Activated T-helper 1 cell treated with Interleukin-2 at 50 U/mL for 16 hours (primary cell): ENCODE measurements at places on chromosomes 13 and 19.
A peak's percentile ranks its signal among the peaks of the same experiment; 100 is the strongest.

- DNase-seq, result no peak
Observed at GRCh38 chr13:49532593-49532992, 36.8 kb downstream of the PHF11 start.

DNA sequence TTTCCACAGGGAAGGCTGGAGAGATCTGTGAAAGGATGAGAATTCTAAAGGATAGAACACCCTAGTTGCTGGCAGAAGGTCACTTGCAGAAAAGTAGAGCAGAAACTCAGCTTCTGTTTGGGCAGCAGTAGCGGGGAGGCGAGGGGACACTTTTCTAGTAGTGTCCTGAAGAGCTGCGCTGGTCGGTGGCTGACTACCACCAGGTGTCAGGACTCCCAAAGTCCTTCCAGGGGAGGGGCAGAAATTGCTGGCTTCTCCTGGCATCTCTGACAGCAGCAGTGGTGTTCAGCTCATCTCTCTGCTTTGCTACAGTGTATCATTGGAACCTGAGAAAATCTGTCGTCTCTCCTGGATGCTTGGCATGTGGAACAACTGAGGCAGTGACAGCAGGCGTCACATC lies 120.9 kb downstream of the ZDHHC20 start:
- DNase-seq, result no peak

GRCh38 chr19:55095260-55096060 lies 19.8 kb downstream of the EPS8L1 start:
- DNase-seq, result no peak

- no peak for DNase-seq
Observed at GRCh38 chr13:21043898-21044297, 17.5 kb downstream of the LATS2 start.

DNA sequence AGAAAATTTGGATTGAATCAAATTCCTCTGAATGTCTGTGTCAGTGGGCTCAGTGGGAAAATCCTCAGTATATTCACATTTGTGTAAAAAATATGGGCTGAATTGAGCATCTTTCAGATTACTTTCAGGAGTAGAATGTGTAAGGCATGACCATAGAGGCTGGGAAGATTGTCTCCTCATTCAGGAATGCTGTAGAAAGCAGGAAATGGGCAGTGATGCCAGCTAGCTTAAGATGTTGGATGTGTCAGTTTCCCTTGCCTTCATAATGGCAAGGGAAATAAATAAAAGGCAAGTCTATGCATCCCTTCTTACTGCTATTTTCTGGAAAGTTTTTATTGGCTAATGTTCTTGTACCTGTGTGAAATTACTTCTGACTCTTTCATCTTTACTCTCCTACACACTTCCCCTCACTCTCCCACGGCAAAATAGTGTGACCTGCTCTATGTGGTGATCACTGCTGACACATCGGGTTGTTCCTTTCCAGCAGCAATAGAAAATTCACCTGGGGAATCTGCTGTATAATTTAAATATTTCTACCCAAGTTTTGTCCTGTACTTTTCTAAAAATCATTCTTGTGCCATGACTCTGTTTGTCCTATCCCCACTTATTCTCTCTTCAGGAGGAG lies 103.2 kb downstream of the LMO7 start:
- no peak for DNase-seq

GRCh38 chr19:33429891-33430673 lies 56.6 kb downstream of the CEBPG start:
- DNase-seq, result peak; percentile 9

- no peak for DNase-seq
Observed at GRCh38 chr13:48831248-48831647, 144.5 kb upstream of the FNDC3A start.

GRCh38 chr19:15317392-15318071 lies 14.8 kb downstream of the BRD4 start:
- no peak for DNase-seq

GRCh38 chr19:46944123-46944748 lies 75.4 kb upstream of the NPAS1 start:
- no peak for DNase-seq

GRCh38 chr13:41960211-41960636 lies 685 bp downstream of the VWA8 start:
- no peak for DNase-seq
